ENCODE measurements at places on chromosomes 11 and 22.

DNA sequence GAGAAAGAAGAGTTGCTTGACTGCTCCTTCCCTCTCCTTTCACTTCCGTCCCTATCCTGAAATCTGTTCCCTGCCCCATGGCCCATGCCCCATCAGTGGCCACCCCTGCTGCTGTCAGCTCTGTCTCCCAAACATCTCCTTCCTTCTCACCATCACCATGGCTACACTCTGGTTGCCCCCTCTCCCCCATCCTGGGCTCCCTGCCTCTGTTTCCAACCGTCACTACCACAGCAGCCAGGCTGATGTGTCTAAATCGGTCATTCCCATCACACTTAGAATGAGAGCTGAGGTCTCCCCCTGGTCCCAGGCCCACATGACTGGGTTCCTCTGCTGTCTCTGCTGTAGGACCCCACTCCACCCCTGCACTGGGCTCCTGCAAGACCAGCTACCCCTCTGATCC is 54.6 kb upstream of the EIF3D start:
- DNase-seq = no peak

DNA sequence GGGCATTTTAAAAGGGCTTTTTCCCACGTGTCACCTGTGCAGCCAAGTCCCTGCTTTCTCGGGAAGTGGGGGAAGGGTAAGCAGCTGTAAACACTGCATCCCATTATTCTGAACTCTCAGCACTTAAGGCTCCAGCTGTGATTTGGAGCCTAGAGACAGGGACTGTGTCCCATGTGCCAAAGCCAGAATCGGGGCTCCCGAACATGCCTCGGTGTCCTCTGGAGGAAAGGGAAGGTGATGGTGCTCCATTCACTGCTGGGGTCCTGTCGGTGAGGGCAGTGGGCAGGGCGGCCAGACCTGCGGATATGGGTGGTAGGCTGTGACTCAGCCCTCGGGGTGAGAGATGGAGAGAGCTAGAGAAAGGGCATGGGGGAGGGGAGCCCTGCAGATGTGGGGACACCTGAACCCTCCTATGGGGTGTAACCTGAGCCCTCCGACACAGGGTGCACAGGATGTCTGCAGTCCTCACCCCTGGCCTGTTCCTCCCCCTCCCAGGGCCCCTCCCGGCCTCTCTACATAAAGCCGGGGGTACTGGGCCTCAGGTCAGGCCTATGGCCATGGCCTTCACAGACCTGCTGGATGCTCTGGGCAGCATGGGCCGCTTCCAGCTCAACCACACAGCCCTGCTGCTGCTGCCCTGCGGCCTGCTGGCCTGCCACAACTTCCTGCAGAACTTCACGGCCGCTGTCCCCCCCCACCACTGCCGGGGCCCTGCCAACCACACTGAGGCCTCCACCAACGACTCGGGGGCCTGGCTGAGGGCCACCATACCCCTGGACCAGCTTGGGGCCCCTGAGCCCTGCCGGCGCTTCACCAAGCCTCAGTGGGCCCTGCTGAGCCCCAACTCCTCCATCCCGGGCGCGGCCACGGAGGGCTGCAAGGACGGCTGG is 31.8 kb downstream of the CAPN1 start:
- no peak for DNase-seq

GRCh38 chr22:48640890-48641841 is 1186.5 kb downstream of the BRD1 start:
- DNase-seq = no peak

DNA sequence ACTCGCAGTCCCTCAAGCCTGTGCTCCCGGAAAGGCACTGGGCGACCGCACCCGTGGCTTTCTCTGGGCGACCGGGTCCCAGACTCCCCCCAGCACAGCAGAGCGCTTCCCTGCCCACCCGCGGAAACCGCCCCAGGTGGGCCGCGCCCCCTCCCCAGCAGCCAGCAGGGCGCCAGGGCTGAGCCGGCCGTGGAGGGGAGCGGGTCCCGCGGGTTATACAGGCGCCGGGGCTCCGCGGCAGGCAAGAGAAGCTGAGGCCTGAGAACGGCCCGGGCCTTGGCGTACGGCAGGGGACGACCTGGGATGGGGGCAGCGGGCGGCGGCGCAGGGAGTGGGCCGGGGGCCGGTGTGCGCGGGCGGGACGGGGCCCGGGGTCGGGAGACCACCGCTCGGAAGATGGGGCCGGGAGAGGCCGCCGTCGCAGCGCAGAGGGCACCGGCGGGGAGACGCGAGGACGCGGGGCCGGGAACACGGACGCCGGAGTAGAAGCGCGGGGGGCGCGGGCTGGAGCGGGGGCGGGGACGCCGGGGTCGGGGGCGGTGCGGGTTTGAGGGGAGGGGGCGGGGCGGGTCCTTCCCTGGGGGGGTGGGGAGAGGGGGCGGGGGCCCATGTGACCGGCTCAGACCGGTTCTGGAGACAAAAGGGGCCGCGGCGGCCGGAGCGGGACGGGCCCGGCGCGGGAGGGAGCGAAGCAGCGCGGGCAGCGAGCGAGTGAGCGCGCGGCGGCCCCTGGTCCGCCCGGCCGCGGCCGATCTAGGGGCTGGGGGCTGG is at the start of gene MDK:
Gene MDK, plus strand, starts transcription at position 622 of the 771 bp plus-strand sequence. CDS start 389 bp downstream, outside the sequence.
- DNase-seq = no peak

GRCh38 chr11:35134403-35135148 is 4.4 kb upstream of the CD44 start:
- no peak for DNase-seq

- no peak for DNase-seq
Measured at GRCh38 chr22:31945443-31945855, 1.1 kb downstream of the YWHAH start.

Data from activated CD4-positive, alpha-beta T cell treated with anti-CD3 and anti-CD28 coated beads, Interleukin-2, amount 50 U/mL, for 48 hours (primary cell).